ENCODE measurements at places on chromosomes 16 and 17.

DNA sequence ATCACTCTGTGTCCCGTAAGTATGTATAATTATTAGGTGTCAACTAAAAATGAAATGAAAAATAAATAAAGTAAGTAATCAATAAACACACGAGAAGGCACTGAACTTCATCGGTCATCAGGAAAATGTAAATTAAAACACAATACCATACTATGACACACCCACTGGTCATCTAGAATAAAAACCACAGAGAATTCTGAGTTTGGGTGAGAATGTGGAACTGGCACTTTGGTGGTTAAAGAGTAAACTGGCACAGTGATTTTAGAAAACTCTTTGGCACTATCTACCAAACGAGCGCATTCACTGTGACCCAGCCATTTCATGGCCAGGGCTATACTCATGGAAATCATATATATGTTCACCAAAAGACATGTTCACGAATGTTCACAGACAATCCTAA, 98.2 kb downstream of the HS3ST3A1 start:
- no peak for DNase-seq

DNA sequence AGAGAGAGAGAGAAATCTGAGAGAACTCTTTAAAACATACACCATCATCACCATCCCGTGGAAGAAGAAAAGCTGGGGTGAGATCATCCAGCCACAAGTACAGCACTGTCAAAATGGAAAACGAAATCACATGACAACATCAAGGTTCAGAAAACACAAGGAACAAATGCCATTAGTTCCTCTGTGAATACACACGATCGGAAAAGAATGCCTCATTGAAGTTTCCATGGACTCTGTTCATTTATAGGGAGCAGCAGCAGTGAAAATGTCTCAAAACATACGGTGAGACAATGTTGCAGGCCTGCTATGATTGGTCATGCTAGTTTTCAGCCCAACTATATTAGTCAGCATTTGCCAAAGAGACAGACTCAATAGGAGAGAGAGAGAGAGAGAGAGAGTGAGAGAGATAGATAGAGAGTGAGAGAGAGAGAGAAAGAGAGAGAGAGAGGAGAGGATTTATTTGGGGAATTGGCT, 4.4 kb downstream of the CFAP97D1 start:
- no peak for DNase-seq

GRCh38 chr17:40176754-40177110, 538 bp upstream of the RAPGEFL1 start:
- DNase-seq, result no peak

GRCh38 chr17:66522591-66523272, 220.3 kb downstream of the PRKCA start:
- peak; percentile 21 for DNase-seq

DNA sequence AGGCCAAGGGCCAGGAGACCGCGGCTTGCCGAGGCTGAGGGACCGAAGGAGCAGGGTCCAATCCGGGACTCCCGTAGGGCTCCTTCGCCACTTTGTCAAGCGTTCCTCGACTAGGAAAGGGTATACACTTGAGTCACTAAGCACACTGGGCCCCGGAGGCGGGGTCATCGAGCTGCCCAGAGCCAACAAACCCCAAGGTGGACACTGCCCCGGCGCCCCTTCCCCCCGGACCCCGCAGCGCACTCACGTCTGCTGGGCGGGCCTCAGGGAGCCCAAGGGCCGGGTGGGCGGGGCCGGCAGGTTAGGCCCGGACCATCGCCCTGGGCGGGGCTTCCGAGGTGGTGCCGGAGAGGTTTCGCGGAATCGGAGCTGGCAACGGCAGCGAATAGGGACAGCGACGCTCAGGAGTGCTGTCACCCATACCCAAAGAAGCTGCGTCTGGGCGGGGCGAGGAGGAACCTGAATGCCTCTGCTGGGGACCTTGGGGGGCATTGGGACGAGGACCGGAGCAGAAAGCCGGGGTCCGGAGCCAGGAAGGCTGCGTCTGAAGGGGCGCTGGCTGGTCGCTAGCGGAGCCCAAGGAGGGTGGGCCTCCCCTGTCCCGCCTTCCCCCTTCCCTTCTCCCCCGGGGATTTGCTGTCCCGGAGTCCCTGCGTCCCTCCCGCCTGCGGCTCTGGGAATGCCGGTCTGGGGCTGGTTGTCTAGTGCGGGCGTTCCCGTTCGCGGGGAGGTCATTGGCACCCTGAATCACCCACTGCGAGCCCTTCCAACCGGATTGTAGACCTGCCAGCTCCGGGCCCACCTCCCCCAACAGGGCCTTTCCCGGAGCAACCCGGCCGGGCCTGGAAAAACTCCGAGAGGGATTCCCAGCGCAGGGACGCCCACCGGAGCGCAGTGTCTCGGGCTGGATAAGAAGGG, 118.2 kb upstream of the SMURF2 start:
- peak; percentile 86 for DNase-seq

GRCh38 chr16:84056933-84057332, 14.3 kb upstream of the SLC38A8 start:
- no peak for DNase-seq

DNA sequence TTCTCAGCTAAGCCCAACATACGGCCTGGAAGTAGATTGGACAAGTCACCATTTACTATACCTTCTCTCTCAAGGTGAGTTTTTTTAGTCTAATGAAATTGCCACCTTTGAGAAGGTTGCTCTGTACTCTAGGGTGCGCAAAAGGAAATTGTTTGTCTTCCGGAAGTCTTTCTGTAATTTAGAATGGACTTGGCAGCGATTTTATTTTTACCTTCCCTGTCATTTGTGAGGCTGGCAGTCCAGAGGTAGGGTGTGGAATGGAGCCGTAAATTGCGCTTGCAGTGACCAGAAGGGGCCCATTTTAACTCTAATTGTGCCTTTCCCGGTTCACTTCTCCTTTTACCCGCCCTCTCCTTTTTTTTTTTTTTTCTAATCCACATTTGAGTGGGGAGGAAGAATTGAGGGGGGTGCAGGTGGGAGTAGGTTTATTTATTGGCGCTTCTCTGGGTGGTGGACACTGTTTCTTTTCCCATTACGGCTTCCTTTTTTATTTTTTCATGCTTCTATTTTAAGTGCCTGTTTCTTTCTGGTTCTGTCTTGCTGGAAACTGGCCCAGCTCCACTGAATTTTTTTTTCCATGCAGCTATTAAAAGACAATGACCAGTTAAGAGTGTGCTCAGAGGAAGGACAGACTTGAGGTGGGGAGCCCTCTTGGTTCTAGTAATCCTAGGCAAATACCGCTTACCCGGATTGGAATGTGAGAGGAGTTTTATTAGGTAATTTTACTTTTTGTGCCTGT, 89.7 kb upstream of the CLEC18A start:
- DNase-seq, result no peak

DNA sequence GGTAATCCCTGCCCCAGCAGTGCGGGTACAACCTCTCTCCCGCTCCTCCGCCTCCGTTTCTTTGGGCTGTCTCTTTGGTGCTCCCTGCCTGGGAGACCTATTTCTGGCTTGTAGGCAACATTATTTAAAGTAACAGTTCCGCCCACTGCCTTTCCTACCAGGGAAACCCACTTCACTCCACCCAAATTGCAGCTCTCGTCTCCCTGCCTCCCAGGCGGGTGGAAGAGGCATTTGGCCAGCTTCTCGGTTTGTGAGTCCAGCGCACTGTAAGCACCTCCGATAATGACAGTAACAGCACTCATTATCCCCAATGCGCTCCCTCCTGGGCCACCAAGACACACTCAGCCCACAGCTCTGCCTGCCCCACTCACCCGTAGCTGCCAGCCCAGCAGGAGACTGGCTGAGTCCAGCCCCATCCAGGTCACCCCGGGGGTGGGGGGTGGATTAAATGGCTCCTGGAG, 165.1 kb upstream of the CDC42EP4 start:
- no peak for DNase-seq

DNA sequence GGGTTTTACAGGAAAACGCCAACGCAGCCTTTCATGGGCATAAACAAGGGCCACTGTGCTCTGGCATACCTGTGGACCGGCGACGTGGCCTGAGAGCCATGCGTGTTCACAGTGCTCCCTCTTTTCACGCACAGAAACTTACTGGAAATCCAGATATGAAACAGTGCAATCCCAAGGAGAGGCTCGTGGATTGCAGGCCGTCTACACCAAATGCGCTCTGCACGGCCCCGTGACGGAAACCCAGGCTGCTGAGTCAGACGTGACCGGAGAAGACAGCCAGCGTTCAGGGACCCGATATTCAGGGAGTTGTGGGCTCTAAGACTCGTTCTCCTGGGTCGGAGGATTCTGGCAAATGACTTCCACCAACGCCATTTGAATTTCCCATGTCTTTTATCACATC, 129.2 kb downstream of the FOXL1 start:
- no peak for DNase-seq

DNA sequence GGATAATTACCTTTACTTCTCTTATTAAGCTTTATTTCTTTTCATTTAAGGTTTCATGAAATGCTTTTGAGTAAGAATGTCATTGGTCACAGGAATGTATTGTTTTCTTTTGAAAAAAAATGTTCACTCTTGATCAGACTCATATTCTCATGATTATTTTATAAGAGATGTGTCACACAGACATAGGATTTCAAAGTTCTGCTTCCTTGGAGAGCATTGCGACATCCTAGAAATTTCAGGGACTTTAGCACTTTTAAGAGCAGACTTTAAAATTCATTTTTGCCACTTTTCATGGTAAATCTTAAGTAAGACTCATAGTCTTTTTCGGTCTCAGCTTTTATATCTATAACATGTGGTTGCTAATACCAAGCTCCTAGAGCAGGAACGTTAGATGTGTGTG, 314.7 kb downstream of the CDH8 start:
- DNase-seq, result no peak

GRCh38 chr16:78524066-78524595, 424.7 kb downstream of the WWOX start:
- no peak for DNase-seq

DNA sequence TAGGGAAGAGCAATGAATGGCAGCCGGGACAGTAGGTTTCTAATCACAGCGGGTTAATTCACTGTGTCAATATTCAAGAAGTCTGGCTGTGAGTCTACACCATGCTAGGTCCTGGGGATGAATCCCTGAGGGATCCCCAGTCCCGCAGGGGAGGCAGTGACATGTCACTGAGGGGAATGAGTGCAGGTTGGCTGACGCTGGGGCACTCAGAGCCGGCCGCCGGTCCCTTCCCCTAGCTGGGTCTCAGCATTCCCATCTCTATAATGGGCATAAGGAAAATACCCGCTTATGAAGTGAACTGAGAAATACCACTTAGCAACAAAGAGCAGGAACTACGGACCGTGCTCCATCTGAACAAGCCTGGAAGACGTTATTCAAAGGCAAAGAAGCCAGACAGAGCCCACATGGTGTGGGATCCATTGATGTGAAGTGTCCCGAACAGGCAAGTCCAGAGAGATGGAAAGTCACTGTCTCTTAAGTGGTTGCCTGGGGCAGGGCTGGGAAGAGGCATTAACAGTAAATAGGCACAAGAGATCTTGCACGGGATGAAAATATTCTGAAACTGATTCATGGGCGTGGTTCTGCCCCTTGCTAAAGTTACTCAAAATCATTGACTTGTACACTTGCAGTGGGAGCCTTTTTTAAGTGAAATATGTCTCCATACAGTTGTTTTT, 31.9 kb downstream of the PPL start:
- no peak for DNase-seq

DNA sequence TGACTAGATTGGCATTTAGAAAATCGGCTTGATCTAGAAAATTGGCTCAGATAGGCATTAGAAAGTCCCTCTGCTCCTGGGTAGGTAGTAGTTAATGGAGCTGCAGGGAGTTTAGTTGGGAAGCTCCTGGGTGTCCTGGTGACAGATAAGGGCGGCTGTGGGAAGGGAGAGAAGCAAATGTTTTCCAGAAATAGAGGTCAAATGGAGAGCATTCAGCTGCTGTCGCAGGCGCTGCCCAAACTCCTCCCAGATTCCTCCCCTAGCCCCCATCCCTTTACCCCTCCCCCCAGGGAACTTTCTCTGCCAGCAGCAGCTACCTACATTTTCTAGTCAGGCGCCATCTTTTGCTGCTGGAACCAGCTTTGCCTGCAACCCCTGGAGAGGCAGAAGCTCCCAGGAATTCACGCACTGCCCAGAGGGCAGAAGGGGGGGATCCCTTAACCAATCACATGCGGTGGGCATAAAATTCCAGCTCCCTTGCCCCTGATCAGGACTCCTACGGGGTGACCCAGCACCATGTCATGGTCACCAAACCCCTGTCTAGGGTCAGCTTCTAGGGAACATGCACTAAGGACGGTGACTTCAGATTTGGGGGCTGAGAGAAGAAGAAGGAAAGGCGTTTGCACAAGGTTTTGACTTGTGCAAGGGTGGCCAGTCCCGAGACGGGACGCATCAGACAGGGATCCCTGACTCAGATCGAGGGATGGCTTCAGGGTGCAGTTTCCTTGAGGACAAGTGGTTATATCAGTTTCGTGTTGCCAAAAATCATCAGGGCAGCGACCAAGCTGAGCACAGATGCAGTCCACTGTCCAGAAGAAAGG, 43.8 kb downstream of the SOCS1 start:
- DNase-seq, result no peak

DNA sequence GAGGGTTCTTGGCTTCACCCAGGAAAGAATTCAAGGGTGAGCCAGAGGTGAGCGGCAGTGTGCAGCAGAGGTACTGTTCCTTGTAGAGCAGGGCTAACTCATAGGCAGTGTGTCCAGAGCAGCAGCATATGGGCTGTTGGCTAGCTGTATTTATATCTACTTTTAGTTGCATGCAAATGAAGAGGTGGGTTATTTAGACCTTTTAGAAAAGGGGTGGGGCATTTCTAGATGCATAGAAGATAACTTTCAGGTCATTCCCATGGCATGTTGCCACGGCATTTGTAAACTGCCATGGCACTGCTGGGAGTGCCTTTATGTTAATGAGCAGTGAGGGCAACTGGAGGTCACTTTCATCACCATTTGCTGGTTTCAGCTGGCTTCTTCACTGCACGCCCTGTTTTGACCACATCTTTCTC, 141.0 kb downstream of the STX8 start:
- no peak for DNase-seq

DNA sequence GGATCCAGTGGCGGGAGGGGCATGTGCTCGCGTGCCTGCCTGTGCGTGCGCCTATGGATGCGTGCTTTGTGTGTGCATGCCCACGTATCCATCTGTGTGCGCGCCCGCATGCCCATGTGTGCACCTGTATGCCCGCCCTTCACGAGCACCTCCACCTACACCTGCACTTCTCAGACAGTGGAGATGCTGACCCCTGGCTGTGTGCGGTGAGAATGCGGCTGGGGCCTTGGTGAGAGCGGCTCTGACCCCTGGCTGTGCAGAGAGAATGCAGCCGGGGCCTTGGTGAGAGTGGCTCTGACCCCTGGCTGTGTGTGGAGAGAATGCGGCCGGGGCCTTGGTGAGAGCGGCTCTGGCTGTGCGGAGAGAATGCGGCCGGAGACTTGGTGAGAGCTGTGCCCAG, 33.9 kb downstream of the AXIN1 start:
- DNase-seq, result no peak

DNA sequence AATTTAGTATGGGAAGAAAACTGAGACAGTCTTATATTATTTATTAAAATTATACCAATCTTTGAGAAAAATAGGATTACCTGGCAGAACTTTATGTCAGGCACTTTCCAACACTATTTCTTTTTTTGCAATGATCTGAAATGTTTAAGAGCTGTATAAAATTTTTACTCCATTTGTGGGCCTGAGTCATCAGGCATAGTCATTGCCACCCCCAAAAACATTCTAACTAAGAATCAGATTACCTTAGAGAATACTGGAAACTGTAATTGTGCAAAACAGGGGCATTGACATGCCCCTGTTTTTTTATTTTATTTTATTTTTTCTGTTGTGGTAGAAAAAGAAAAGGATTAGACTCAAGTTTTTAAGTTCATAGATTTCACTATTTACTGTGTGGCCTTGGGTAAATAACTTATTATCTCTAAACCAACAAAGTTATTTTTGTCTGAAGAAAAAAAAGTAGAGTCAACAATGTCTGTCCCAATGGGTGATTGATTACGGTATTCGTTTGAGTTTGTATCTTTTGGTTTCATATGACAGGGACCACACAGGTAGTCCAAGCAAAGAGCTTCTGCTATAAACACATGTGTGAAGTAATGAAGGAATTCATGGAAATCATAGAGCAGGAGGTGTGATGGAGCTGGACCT, 24.6 kb downstream of the VAT1L start:
- DNase-seq, result no peak
